ENCODE measurements at places on chromosomes 6 and 20.

DNA sequence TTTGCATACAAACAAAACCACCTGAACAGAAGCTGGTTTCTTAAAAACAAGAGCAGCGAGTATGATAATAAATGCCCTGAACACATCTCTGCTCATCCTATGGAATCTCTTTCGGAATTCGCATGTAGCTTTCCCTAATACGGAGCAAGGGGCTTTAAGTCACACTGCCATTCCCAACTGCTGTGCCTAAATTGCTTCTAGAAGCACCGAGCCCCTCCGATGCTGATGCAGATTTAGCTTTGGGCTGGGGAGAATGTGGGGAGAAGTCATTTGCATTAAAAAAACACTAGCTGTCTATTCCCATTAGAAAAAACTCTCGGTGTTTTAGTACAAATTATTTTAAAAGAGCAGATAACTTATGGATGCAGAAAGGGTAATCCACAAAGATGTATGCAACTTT lies 76.9 kb downstream of the CD83 start:
- DNase-seq = no peak

- DNase-seq = no peak
Measured at GRCh38 chr6:167791091-167791779, 35.5 kb upstream of the AFDN start.

DNA sequence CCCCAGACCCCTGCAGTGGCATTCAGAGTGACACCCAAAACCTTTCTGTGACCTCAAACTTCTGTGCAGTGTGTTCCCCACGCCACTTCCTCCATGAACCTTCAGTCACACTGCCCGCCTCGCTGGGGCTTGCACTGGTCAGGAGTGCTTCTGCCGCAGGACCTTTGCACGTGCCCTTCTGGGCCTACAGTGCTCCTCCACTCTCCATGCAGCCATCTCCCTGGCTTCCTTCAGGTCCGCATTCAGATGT lies 27.1 kb downstream of the SYNJ2 start:
- no peak for DNase-seq

- DNase-seq = no peak
Measured at GRCh38 chr6:5626727-5627426, 365.6 kb downstream of the FARS2 start.

DNA sequence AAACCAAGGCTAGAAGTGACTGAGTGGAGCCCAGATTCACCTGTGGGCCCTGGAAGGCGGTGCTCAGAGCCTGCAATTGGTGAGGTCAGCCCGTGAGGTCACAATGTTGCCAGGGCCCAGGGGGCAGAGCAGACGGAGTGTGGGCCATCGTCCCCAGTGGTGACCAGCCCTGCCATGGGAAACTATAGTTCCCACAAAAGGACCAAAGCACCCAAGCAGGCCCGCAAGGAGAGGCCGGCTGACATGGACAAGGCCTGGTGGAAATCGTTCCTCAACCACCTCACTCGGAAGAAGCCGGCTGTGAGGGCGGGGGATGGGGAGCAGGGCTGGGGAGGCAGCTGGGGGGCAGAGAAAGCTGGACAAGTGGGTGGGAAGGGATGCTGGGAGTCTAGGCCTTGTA lies at the start of gene C20orf144:
Gene C20orf144, plus strand, starts transcription at position 156 of the 400 bp plus-strand sequence. Its CDS starts 19 bp downstream, at position 175.
- no peak for DNase-seq

- DNase-seq = no peak
Measured at GRCh38 chr6:168616816-168617765, 176.1 kb downstream of the SMOC2 start.

GRCh38 chr6:29933955-29934354 lies 8.4 kb upstream of the HLA-A start:
- no peak for DNase-seq

All from effector memory CD8-positive, alpha-beta T cell (primary cell).